ENCODE measurements at places on chromosomes 2 and 18.

- DNase-seq: no peak
These were observed 446.4 kb downstream of the EPHA4 start for GRCh38 chr2:221125691-221126090.

GRCh38 chr2:111660811-111661210 is 223.2 kb downstream of the ANAPC1 start:
- no peak for DNase-seq

DNA sequence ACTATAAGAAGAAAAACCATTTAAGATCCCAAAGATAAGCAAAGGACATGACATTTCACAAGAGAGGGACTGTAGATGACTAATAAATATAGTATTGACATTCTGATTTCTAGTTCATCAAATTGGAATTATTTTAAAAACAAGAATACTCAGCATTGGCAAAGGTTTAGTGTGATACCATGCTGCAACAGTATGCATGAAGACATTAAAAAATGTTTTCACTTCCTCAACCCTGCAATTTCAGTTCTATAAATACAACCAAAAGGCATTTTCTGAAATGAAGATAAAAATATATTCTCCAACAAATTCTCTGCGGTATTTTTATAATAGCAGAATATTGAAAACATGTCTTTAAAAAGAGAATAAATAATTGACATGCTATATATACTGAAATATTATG is 2.1 kb downstream of the C2orf81 start:
- no peak for DNase-seq

DNA sequence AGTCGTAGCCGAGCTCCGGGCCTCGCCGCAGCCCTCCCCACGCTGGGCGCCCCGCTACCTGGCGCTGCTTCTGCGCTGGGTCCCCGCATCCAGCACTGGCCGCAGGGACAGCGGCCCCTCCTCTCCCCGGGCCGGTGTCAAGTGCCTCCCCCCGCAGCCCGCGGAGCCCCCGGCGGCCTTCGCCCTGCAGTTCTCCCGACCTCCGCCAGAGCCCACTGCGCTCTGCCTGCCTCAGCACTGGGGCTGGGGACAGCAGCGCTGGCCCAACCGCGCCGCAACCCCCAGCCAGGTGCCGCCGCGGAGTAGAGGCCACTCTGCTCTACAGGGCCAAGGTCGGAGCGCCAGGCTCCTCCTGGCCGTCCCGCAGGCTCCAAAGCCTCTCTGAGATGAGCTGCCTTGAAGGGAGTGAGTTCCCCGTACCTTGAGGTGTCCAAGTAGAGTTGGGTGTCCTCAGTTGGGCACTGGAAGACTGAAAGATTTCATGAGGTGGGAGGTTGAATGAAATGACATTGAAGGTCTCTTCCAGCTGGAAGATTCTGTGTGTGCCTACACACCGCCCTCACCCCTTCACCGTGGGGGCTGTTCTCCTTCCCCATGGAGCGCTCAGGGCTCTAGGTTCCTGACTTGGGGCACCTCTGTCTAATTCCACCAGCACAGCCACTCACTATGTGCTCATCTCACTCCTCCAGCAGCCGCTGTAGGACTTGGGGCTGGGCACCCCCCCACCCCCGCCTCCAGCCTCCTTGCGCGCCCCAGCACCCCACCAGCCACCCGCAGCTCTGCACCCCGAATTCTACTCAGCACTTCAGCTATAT is 854 bp upstream of the DNMT3A start:
- peak; percentile 73 for DNase-seq

Measured in iPS DF 6.9 (cell line).